Effector CD4-positive, alpha-beta T cell (primary cell): ENCODE measurements at places on chromosomes 13 and 19.

DNA sequence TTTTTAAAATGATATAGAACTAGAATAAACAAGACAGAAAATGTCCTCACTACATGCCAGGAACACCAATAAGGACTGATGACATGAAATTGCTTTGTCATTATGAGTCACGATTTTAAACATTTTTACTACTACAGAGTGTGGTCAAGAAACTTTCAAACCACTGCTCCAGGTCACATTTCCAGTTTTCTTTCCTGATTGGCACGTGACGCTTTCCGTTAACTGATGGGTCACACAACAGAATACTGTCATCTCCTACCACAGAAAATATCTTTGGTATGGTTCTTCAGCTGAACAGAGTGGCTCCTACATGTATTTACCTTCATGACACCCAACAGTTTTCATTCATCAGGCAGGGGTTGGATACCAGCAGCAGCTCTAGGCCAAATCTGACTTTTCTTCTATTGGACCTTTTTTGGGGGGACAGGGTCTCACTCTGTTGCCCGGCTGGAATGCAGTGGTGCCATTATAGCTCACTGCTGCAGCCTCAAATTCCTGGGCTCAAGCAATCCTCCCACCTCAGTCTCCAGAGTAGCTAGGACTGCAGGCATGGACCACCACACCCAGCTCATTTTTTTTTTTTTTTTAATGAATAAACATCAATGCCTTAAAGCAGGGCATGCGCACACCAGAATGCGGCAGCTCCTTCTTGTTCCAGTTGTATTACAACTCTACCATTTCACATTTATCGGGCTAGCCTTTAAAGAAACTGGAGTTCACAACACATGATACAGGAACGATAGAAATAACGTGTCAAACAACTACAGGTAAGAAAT is 147.4 kb downstream of the RNF17 start:
- no peak for DNase-seq

GRCh38 chr13:43058318-43058674 is 34.9 kb downstream of the DNAJC15 start:
- no peak for DNase-seq

GRCh38 chr19:36136964-36137686 is 2.7 kb upstream of the CAPNS1 start:
- DNase-seq: no peak

GRCh38 chr13:95255072-95255732 is 46.0 kb downstream of the ABCC4 start:
- no peak for DNase-seq

DNA sequence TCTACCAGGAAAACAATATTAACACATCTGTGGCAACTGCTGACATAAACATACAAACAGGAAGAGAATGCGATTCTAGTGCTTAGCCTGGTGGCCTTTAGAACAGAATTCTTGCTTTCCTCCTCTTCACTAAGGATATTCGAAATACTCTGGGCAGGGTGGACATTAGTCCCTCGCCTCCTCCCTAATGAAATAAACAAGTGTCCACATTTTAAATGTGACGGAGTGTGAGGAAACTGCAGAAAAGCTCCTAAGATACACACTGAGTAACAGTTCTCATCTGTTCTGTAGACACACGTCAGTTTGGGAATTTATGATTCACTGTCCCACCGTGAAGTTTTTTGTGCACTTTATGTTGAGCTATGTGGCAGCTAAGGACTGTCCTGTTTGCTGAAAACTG is 639 bp downstream of the STARD13 start:
- DNase-seq: no peak

DNA sequence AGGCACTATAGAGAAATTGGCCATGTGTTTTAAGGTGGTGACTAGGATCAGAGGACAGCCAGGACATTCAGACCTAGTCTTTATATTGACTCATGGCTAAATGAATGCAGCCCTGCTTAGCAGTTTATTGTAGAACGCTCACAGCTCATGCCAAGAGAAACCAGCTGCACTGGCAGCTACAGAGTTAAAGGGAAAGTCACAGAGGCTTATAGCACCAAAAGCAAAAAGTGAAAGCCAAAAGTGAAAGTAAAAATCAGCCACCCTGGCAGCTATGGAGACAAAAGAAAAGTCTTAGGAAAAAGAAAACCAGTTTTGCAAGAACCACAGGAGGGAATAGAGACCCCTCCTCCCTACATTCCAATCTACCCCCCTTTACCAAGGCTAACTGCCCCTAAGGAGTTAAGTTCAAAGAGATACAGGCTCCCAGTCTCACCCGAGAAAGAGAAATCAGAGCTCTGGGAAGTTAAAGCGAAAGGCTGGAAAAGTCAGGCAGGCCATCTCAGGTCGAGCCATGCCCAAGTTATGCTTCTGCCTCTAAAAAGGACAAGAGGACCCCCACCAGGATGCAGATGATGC is 99.0 kb downstream of the ZNF429 start:
- no peak for DNase-seq

DNA sequence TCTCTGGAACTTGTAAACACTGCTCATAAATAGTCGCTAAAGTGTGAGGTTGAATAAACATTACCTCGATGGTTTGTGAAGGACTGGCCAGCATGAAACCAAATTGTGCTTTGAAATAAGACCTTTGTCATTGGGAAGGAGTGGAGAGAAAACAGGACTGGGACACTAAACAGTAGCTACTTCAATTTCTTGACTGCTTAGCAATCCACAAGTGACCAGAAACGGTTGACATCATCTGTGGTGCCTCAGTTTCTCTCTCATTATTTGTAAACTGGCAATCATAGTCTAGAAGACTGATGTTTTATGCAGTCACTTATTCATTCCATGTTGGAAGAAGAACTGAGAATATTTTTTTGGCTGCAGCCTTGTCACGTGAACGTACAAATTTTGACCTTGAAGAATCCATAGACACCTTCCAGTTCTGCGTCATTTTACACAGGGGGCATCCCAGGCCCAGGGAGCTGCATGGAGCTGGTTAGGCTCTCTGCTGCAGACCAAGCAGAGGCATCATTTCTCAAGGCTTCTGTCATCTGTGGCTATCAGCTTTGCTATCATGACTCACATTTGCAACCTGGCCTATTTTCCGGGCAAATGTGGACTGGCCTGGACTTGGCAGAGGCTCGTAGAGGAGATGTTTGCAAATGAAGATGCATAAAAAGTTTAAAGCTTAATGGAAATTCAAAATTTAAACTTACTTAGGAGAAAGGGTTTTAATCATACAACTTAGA is 391.8 kb downstream of the FGF9 start:
- peak; percentile 4 for DNase-seq

GRCh38 chr19:1571358-1571757 is 3.2 kb upstream of the MEX3D start:
- no peak for DNase-seq

DNA sequence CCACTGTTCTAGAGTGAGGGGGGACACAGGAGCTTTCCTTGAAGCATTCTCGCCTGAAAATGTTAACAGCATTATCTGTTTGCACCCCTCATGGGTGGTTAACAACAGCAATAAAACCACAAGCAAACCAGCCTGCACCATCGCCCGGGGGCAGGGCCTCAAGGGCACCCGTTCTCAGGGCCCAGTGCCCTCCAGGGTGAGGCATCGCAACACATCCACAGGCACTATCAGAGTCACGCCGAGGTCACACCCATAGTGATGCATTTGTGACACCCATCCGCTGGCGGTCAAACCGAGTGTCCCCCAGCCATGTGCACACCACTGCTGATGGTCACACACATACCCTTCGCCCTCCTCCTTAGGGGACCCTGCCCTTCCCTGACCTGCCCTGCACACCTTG is 4.6 kb downstream of the FUT5 start:
- DNase-seq: no peak

DNA sequence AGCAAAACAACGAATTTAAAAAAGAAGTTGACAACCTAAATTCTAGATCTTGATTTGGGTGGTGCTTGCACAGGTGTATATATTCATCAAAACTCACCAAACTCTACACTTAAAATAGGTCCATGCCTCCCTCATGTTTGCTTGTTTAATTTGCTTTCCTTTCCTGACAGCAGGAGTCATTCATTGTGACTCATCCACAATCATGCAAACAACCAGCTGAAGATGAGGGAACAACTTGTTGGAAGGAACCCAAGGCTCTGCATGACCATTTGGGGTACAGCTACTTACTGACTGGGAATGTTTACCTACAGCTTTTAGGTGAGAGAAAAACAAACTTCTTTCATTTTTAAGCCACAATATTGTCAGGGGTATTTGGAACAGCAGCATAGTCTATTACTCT is 96.6 kb downstream of the RXFP2 start:
- no peak for DNase-seq

GRCh38 chr13:92028695-92029094 is 630.3 kb downstream of the GPC5 start:
- DNase-seq: no peak

- DNase-seq: no peak
Measured at GRCh38 chr19:27844261-27844660, 1368.7 kb downstream of the UQCRFS1 start.

DNA sequence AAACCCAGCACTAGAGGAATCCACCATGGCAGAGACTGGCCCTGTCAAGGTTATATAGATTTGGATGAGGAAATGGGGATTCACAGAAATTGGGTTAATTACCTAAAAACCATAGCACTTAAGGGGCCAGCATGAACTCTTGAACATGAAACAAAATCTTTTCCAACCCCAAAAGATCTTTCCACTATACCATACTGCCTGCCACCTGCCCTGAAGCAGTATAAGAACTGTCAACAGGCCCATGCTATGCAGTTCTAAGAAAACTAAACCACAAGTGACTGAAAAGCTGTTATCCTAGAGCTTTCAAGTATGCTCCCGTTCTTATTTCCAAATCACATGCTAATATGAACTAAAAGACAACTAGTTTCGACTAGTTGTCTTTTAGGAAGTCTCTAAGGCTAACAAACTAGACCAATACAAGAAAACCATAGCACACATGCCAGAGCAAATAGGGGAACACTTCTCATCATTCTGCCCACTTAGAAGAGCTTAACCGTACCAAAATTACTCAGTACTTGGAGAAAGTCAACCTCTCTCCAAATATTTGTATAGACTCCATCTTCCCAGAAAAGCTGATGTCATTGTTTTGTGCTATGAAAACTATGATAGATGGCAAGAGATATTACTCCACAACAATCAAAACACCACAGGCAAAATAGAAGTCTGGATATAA is 27.5 kb downstream of the HSPH1 start:
- DNase-seq: no peak

- DNase-seq: no peak
Measured at GRCh38 chr13:85413664-85414063, 385.6 kb downstream of the SLITRK6 start.

GRCh38 chr13:25770601-25771000 is 281.2 kb downstream of the SHISA2 start:
- DNase-seq: no peak

- DNase-seq: no peak
Measured at GRCh38 chr13:72316716-72317115, 410.7 kb downstream of the MZT1 start.

DNA sequence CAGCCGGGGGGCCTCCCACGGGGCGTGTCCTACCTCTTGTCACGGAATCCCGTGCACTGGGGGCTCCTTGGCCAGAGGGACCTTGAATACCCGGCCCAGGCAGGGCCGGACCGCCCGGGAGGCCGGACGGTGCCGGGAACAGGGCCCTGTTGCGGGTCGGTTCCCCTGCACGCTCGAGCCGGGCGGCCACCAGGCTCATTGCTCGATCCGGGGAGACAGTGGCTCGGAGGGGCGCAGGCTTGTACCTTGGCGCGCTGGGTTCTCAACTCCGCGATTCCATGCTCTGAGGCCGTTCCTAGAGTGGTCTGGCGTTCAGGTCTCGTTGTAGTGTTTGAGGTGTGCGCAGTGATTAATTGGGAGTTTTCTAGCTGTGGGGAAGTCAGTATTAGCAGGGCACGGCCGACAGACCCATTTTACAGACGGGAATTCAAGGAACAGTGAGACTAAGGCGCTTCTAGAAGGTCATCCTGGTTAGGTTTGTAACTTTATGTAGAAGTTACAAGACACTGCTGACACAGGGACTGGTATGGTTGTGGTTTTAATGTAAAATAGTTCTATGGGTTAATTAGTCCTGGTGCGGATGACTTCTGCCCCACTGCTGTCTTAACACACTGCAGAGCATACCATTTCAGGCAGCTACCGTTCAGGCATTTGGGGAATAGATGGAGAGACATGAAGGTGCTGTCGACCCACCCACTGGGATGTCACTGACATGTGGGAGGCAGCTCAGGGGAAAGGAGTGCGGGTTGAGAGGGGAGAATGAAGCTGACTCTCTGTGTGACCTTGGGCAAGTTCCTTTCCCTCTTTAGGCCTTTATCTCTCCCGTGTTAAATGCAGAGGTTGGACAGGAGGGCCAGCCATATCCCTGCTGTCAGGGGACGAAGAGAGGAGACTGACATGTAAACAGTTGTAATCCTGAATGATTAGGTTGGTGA is 592 bp downstream of the CLPTM1 start:
- no peak for DNase-seq

GRCh38 chr13:46062185-46062584 is 9.6 kb upstream of the ZC3H13 start:
- DNase-seq: no peak

GRCh38 chr13:46321494-46322225 is 65.4 kb downstream of the RUBCNL start:
- peak; percentile 55 for DNase-seq

DNA sequence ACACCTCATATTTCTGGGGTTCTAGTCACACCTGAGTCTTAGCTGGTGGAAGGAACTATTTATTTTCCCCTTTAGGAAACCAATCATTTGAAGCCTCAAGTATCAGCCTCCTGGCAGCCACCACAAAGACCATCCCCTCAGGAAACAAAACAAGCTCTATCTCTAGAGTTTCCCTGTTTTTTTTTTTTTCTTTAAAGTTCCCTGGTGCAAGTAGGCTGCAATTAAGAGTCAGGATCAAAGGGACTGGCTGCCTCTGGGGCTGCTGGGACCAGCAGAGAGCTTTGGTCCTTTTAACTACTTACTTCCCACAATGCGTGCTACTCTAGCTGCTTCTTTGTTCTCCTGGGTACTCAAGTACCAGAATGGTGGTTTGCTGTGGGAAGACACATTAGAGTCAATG is 11.4 kb downstream of the MBNL2 start:
- no peak for DNase-seq

DNA sequence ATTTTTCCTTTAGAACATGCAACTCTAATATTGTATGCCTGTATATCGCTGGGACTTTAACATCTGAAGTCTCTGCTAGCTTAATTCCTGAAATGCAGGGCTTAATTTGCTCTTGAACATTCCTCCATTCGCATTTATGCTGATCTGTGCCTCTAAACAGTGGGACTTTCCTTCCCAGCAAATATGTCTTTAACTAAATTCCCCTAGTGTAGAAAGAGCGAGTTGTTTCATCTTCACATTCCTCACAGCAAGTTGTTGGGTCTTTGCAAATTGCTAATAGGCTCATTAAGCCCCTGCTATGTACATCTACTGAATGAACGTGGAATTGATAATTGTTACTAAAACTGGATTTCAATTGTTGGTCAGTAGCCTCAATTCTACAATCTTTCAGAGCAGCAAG is 118.4 kb upstream of the OBI1 start:
- no peak for DNase-seq

GRCh38 chr13:110187641-110188161 is 119.3 kb downstream of the COL4A1 start:
- DNase-seq: no peak

DNA sequence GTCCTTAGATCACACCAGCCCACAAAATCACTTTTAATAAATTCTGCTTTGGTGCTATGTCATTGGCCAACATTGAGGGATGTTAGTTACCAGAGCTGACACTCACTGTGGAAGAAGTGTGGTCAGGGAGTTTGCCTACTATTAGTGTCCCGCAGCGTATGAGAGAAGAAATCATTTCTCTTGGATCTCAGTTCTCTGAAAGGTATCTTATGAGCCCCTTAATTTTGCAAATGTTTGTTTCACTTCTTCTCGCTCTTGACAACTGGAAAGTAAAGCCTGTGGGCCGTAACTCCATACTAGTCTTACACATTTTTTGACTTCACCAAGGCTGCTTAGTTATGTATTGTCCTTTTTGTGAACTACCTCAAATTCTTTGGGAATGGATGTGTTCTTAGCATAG is 80.9 kb downstream of the FLT1 start:
- no peak for DNase-seq
